ENCODE measurements at places on chromosomes 13 and 19.

GRCh38 chr13:48233046-48233888 is at the start of gene ITM2B:
Gene ITM2B (plus strand): TSS chr13:48233206. CDS start chr13:48233361, 155 bp downstream.
- peak within 1 kb of the TSS; percentile 89 for H3K27ac ChIP-seq
- H3K4me1 ChIP-seq = peaks cover 29% of the 10 kb centered on the region
- H3K36me3 ChIP-seq = no peaks in the 10 kb centered on the region
- peak; percentile 85 for DNase-seq

GRCh38 chr13:60139272-60139671 is 24.5 kb downstream of the DIAPH3 start:
- no peak for DNase-seq
- peaks cover 20% of the 10 kb centered on the region for H3K4me1 ChIP-seq
- H3K36me3 ChIP-seq = no peaks in the 10 kb centered on the region
- no peak overlapping the region for H3K27ac ChIP-seq
- H3K4me3 ChIP-seq = no peak overlapping the region

DNA sequence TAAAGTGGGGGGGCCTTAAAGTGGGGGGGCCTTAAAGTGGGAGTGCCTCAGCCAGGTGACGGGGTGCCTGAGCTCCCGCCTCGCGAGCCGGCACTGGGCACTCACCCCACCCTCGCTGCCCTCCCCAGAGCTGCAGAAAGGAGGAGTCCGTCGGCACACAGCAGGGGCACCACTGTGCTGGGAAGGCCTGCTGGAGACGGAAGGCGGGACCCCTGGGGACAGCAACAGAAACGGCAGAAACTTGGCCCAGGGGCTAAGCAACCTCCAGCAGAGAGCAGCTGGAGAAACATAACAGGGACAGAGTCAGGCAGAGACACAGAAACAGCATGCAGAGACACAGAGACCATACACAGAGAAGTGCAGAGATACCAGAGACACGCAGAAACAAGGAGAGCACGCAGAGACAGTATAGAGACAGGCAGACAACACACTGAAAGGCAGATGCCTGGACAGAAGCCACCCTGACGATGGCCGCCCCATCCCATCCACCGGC is 7.9 kb downstream of the CFD start:
- peaks cover 10% of the 10 kb centered on the region for H3K36me3 ChIP-seq
- no peaks in the 10 kb centered on the region for H3K27me3 ChIP-seq
- H3K4me1 ChIP-seq = no peaks in the 10 kb centered on the region

DNA sequence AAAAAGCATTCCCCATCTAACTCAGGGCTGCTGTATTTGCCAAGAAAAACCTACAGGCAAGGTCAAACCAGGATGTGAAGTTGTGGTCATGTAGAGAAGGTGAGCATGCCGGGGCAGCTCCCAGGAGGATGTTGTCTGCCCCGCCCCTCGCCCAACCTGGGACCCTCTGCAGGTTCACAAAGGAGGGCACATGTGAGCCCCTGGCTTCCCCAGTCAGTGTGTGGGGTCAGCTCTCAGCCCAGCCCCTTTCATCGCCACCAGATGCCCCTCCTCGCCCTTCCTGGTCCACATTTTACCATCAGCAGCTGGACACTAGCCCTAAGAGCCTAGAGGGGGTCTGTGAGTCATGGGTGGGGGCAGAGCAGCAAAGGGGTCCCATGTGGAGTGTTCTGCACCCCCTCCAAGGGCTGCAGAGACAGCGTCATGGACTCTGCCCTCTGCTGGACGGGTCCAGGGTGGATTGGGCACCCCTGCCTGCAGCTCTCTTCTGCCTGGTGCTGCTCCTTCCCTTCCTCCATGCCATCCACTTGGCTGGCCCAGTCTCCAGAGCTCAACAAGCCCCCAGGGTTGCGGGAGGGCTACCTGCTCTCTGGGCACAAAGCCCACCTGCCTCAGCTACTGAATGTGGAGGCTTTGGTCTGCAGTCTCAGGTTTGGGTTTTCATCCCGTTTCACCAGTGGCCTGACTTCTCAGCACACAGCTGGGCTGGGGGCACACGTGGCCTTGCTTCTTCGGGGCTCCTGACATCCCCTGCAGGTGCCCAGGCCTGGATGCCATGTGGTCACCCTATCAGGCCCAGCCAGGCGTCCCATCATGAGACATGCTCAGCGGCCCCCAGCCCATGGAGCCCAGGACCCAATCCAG is 3.7 kb downstream of the PLEKHF1 start:
- no peak overlapping the region for H3K4me3 ChIP-seq
- H3K27me3 ChIP-seq = no peaks in the 10 kb centered on the region
- no peak overlapping the region for H3K27ac ChIP-seq
- no peak for DNase-seq
- H3K4me1 ChIP-seq = peaks cover 9% of the 10 kb centered on the region

DNA sequence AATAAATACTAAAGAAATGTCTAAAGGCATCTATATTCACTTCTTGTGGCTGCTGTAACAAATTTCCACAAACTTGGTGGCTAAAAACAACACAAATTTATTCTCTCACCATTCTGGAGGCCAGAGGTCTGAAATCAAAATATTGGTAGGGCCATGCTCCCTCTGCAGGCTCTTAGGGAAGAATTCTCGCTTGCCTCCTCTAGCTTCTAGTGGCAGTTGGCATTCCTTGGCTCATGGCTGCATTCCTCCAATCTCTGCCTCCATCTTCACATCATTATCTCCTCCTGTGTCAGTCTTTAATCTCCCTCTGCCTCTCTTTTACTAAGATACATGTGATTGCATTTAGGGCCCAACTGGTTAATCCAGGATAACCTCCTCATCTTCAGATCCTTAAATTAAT is 54.1 kb upstream of the RFXAP start:
- no peak overlapping the region for H3K27ac ChIP-seq
- no peaks in the 10 kb centered on the region for H3K27me3 ChIP-seq
- DNase-seq = no peak
- no peaks in the 10 kb centered on the region for H3K4me1 ChIP-seq
- H3K4me3 ChIP-seq = no peak overlapping the region

DNA sequence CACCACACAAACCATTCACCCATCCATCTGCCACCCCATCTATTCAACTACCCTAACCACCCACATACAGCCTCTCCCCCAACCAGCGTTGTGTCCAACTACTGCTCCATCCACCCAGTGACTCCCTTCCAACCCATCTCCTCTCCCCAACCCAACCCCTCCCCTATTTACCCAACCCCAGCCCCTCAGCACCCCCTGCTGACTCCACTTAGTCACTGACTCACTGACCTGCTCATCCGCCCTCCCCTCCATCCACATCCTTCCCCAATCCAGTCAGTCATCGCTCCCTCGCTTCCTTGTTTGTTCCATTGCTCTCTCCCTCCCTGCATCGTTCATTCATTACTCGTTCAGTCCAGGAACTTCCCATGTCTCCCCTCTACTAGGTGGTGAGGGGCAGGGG is 39.2 kb downstream of the KCNC3 start:
- H3K4me3 ChIP-seq = no peak overlapping the region
- H3K27ac ChIP-seq = no peak overlapping the region
- no peaks in the 10 kb centered on the region for H3K4me1 ChIP-seq
- no peaks in the 10 kb centered on the region for H3K36me3 ChIP-seq
- DNase-seq = no peak

- H3K27ac ChIP-seq = no peak overlapping the region
- no peak overlapping the region for H3K4me3 ChIP-seq
- H3K4me1 ChIP-seq = no peaks in the 10 kb centered on the region
Observed at GRCh38 chr13:52782471-52783448, 43.1 kb upstream of the CNMD start.

DNA sequence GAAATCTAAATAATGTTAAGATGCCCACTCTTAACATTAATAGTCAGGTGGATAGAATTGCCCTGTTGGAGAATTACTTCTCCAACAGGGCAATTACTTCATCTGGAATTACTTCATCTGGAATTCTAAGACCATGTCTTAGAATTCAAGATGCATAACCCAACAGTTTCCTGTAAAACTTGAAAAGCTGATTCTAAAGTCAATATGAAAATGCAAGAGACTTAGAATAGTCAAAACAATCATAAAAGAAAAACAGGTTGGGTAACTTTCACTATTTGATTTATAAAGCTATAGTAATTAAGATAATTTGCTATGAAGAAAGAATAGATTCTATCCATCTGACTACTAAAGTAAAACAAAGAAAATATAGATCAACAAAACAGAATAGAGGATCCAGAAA is 75.2 kb downstream of the ABCC4 start:
- H3K27ac ChIP-seq = no peak overlapping the region
- H3K4me3 ChIP-seq = no peak overlapping the region
- DNase-seq = no peak

- H3K4me1 ChIP-seq = no peaks in the 10 kb centered on the region
- no peaks in the 10 kb centered on the region for H3K27me3 ChIP-seq
- no peak for DNase-seq
- H3K36me3 ChIP-seq = peaks cover 4% of the 10 kb centered on the region
- no peak overlapping the region for H3K4me3 ChIP-seq
Observed at GRCh38 chr13:110517505-110518225, 43.9 kb downstream of the RAB20 start.

DNA sequence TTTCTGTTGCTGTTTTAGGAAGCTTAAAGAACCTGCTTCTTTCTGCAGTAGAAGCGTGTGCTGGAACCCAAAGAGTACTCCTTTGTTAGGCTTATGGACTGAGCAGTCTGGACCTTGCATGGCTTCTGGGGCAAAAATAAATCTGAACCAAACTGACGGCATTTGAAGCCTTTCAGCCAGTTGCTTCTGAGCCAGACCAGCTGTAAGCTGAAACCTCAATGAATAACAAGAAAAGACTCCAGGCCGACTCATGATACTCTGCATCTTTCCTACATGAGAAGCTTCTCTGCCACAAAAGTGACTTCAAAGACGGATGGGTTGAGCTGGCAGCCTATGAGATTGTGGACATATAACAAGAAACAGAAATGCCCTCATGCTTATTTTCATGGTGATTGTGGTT is 103.1 kb downstream of the TNFRSF19 start:
- H3K36me3 ChIP-seq = peaks cover 69% of the 10 kb centered on the region
- H3K4me3 ChIP-seq = no peak overlapping the region
- H3K4me1 ChIP-seq = no peaks in the 10 kb centered on the region
- H3K27me3 ChIP-seq = no peaks in the 10 kb centered on the region
- no peak for DNase-seq

DNA sequence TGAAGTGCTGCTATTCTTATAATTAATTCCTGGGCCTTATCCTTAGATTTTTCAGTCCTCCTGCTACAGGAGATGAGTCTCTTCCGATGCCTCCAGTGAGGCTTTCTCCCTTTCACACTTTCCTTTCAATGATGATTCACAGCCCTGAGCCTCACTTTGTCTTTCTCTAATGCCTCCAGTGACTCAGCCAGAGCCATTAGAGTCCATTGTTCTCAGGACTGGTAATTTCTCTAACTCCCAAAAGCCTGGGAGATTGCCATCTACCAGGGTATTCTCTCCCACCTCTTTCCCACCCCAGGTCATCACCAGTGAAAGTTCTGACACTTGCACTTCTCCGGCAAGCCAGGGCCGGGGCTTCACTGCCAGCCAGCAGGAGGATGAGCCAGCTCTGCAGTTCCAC is 49.6 kb upstream of the ARGLU1 start:
- H3K4me3 ChIP-seq = no peak overlapping the region
- H3K4me1 ChIP-seq = no peaks in the 10 kb centered on the region
- H3K36me3 ChIP-seq = no peaks in the 10 kb centered on the region
- H3K27ac ChIP-seq = no peak overlapping the region
- no peaks in the 10 kb centered on the region for H3K27me3 ChIP-seq
- no peak for DNase-seq

DNA sequence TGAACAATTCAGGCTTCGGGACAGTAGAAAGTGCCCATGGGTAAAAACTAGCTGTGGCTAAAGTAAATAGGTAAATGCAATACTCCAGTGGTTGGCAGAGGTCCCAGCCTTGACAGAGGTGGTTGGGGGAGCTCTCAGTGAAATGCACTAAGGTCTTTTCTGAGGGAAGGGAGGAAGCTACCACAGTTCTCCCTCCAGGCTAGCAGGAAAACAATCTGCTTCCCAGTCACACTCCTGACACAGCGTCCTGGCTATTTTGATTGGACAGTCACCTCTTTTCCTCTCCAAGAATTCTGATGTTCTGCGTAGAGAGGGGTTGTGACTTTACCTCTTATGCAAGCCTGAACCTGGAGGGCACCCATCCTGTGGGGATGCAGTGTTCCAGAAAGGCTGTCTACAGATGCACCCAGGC is 128.7 kb downstream of the CYSLTR2 start:
- H3K27me3 ChIP-seq = no peaks in the 10 kb centered on the region
- H3K27ac ChIP-seq = no peak overlapping the region
- no peak overlapping the region for H3K4me3 ChIP-seq
- no peak for DNase-seq
- no peaks in the 10 kb centered on the region for H3K36me3 ChIP-seq

- peaks cover 12% of the 10 kb centered on the region for H3K36me3 ChIP-seq
- DNase-seq = peak; percentile 85
- no peak overlapping the region for H3K4me3 ChIP-seq
- no peaks in the 10 kb centered on the region for H3K27me3 ChIP-seq
- H3K4me1 ChIP-seq = peaks cover 36% of the 10 kb centered on the region
- peak overlapping the region; percentile 84 for H3K27ac ChIP-seq
Observed at GRCh38 chr19:41321600-41322270, 11.8 kb downstream of the CCDC97 start.

DNA sequence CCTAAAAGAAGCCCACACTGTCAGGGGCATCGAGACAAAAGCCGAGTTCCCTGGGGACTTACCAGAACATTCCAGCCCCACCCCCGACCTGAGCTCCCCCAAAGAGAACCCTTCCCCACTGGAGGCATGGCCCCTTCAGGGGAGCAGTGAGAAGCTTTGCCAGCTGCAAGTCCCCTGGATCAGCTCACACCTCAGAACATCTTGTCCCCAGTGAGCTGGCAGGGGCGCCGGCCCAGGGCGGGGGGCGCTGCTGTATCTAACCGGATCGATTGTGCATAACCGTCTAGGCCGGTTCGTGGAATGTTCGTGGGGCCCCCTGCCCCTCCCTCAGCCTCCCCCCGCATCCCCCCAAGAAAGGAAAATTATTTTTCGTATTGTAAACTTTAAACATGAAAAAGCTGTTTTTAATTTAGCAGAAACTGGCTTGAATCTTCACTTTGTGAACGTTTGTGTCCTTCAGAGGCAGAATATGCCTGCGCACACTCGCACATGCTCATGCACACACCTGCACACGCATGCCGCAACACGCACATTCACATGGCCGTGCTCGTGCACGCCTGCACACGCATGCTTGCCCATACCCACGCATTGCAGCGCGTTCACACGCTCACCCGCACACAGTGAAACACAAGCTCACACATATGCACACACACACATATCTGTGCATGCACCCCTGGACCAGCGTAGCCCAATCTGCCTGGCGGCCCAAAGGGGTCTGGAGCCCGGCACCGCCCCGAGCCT is 12.0 kb upstream of the CRTC1 start:
- H3K4me3 ChIP-seq = no peak overlapping the region
- no peak overlapping the region for H3K27ac ChIP-seq
- no peaks in the 10 kb centered on the region for H3K27me3 ChIP-seq
- no peak for DNase-seq
- peaks cover 3% of the 10 kb centered on the region for H3K36me3 ChIP-seq

DNA sequence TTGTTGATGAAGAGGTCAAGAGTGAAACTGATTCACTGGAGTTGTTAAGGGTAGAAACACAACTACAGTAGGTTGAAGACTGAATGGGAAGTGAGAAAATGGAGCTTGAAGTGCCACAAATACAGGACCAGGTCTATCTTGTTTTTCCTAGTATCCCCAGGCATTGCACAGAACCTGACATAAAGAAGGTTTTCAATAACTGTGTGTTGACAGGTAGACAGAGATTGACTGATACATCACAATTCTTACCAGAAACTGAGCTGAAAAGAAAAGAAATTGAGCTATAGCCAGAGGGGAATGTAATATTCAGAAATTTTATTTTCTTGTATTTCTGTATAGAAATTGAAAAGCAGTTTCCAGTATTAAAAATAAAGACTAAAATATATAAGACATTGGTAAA is 767.7 kb downstream of the PCDH17 start:
- no peak for DNase-seq
- no peaks in the 10 kb centered on the region for H3K36me3 ChIP-seq
- H3K27ac ChIP-seq = no peak overlapping the region
- H3K27me3 ChIP-seq = no peaks in the 10 kb centered on the region

Data from cardiac muscle cell (in vitro differentiated cells and primary cell).